GM18507 (cell line): ENCODE measurements at places on chromosomes 2 and 18.

GRCh38 chr2:33426666-33427231, 49.7 kb upstream of the RASGRP3 start:
- no peak for DNase-seq

DNA sequence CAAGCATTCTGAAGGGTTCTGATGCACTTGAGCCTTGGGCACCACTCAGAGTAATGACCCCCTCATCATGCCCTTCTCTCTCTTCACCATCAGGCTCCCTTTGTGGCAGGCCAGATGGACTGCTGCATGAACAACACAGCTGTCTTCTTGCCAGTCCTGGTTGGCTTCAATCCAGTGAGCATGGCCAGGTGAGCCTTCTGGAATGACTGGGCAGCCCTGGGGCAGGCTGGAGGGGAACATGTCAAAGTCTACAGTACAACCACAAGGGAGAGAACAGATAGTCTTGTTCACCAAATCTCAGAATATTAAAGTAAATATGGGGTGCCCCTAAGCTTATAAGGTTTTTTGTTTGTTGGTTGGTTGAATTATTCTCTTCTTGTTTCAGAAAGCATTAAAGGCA, 4.4 kb downstream of the GCKR start:
- no peak for DNase-seq

- no peak for DNase-seq
These were observed 4.3 kb downstream of the ITGAV start for GRCh38 chr2:186594001-186594722.

- DNase-seq = no peak
These were observed 37.9 kb downstream of the LCLAT1 start for GRCh38 chr2:30484995-30485394.

DNA sequence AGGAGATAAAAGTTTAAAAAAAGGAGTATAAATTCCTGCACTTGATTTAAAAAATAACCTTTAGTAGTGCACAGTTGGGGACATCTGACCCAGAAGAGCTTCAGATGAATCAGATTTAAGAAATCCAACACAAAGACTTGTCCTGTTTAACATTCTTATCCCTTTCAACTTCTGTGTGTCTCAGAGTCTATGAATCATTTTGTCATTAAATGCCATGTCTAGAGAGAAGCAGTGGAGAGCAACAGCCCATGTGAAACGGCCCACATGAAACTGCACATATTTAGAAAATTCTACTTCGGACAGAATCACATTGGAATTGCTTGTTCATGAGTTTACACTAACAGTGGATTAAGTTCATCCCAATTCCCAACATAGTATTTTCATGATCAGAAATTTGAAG, 278.6 kb downstream of the SLC8A1 start:
- no peak for DNase-seq

GRCh38 chr2:4135765-4136164, 432.4 kb downstream of the DCDC2C start:
- no peak for DNase-seq

- DNase-seq = no peak
These were observed 466.6 kb downstream of the LPIN1 start for GRCh38 chr2:12212841-12213597.

DNA sequence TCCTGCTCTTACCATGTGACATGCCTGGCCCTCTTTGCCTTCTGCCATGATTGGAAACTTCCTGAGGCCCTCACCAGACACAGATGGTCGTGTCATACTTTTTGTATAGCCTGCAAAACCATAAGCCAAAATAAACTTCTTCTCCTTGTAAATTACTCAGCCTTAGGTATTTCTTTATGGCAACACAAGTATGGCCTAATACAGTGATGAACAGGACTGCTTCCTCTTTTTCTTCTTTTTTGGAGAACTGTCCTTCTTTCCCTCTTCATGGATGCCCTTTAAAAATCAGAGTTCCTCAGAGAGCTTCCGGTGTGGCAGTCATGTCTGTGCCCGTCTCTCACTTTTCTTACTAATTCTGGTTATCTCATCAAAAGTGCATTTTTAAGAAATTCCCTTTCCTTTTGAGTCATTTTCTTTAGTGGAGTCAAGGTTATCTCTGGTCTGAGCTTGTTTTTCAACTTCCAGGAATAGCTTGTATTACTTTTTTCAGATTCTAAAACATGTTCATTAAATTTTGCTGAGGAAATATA, 9.2 kb upstream of the IL1A start:
- no peak for DNase-seq

DNA sequence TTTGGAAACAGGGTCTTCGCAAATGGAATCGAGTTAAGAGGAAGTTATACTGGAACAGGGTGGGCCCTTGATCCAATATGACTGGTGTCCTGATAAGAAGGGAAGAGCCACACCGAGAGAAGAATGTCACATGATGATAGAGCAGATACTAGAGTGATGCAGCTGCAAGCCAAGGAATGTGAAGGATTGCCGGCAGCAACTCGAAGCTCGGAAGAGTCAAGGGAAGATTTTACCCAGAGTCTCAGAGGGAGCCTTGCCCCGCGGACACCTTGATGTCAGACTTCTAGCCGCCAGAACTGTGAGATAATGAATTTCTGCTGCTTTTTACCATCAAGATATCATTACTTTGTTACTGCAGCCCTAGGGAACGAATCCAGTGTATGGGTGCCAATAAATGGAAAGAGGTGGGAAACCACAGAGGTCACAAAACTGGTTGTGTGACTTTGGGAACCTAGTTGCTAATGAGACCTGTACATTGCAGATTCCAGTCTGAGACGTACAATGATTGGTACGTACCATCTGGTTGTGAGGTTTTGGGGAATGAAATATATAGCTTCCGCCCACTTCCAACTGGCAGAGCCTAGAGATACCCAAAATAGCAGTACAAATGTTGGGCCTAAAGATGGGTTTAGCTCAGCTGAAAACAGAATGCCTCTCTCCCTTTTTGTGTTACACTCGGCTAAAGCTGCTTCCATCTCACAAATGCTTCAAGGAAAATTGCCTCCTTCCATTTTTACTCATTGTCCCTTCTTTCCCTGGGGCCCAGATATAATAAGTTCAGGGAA, 28.6 kb upstream of the VWA3B start:
- DNase-seq = no peak

- DNase-seq = no peak
These were observed 41.8 kb upstream of the CDC42EP3 start for GRCh38 chr2:37713258-37713700.

DNA sequence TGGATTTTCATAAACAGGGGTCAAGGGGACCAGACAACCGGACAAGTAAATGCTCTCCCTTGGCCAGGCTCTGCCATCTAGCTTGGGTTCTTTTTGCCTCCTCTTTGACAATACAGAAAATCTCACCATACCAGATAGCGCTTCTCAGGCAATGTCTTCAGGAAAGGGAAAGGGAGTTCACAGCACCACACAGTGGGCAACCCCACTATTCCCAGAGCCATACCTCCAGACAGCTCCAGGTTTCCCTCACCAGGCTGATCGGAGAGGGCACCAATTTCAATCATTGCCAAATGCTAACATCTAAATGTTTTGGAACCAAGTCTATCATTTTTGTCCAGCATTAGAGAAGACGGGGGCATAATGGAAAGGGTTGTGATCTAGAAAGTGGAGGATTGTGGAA, 28.1 kb downstream of the CCDC68 start:
- no peak for DNase-seq

- no peak for DNase-seq
These were observed 11.6 kb upstream of the RBMS1 start for GRCh38 chr2:160505256-160505655.

DNA sequence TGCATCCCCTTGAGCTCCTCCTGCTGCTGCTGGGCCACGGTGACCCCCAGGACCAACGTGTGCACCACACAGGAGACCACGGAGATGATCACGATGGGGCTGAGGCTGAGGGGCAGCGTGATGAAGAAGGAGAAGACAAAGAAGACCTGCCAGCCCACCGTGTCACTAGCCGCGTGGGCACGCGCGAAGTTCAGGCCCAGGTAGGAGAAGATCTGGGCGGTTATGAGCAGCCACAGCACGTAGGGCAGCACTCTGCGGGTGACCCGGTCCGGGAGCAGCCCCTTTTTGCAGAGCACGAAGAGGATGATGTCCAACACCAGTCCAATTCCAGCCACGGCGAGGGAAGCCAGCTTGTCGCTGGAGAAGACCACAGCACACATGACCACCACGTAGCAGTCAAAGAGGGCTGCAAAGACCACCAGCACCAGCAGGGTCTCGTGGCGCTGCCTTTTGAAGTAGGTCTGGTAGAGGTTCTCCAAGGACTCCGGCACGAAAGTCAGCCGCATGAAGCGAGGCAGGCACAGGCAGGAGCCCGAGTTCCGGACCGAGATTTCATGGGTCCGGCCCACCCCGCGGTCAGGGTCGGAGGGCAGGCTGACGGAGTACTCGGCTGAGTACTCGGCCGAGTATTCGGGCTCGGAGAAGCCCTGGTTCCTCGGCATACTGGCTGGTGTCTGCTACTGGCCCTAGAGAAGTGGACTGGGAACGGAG, 1.6 kb downstream of the ADCY3 start:
- no peak for DNase-seq

DNA sequence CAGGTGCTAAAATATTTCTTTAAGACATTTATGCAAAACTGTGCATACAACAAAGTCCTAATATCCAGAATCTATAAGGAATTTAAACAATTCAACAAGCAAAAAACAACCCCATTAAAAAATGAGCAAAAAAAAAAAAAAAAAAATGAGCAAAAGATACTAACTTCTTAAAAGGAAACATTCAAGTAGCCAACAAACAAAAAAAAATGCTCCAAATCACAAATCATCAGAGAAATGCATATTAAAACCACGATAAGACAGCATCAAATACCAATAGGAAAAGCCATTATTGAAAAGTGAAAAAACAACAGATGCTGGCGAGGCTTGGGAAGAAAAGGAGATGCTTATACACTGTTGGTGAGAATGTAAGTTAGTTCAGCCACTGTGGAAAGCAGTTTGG, 34.9 kb downstream of the B4GALT6 start:
- DNase-seq = no peak

DNA sequence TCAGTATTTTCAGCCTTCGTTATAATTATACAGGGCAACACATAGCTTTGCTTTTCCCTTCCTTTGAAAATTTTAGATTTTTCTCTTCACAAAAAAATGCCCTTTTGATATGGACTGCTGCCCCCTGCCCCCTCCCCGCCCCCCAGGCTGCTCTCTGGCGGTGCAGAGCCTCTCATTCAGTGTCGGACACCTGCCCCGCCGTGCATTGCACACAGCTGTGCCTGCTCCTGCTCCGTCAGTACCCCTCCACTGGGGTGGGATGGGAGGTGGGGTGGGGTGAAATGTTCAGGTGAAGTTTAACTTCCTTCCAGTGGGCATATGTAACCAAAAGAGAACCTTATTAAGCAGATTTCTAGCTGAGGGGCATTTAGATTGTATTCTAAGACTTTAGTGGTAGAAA, 148.0 kb downstream of the CCDC85A start:
- no peak for DNase-seq

DNA sequence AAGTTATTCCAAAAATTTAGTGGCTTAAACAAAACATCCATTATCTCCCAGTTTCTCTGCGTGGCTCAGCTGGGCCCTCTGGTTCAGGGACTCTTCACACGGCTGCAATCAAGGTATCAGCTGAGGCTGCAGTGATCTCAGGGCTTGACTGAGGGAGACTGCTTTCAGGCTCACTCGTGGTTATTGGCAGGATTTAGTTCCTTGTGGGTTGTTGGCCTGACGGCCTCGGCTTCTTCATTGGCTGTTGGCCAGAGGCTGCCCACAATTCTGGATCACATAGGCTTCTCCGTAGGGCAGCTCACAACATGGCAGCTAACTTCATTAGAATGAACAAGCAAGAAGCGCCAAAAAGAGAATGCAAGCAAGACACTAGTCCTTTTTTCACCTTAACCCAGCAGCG, 90.1 kb downstream of the ABI2 start:
- DNase-seq = no peak

GRCh38 chr2:55519938-55520885, 694 bp downstream of the CFAP36 start:
- no peak for DNase-seq

DNA sequence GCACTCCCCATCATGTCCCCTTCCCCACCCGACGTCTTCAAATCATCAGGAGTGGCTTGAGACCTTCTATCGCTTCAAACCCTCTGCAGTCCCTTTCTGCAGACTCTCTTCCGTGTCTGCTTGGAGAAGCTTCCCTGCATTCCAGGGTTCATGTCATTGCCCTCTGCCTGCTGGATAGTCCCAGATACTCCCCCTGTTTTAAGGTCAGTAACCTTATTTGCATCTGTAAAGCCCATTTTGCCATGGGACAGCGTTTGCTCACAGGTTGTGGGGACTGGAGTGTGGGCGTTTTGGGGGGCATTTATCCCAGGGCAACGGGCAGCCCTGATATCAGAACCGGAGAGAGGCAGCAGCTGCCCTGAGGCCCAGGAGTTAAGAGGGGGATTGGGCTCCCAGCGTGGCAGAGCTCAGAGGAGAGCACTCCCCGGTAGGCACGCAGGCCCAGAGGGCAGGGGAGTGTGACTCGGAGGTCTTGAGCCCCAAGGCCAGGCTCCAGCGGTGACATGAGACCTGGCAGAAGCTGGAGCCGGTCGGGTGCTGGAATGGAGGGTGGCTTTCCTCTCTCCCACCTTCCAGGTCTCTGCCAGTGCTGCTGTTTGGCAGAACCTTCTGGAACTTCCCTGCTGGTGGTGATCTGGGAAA, 73.8 kb downstream of the RTP5 start:
- DNase-seq = no peak

GRCh38 chr18:44895176-44895798, 214.6 kb downstream of the SETBP1 start:
- DNase-seq = no peak

DNA sequence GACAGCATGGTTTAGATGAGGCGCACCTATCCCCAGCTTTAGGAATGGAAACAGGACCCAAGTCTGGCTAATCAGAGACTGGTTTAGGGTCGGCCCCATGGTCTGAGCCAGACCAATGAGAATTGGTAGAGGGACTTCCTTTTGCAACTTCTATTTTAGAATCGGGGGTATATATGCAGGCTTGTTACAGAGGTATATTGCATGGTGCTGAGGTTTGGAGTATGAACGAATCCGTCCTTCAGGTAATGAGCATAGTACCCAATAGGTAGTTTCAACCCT, 1.5 kb upstream of the BOLA3 start:
- no peak for DNase-seq

- no peak for DNase-seq
These were observed 1889.3 kb upstream of the CELF4 start for GRCh38 chr18:39454866-39455265.

GRCh38 chr2:159933727-159934049, 128.7 kb downstream of the PLA2R1 start:
- no peak for DNase-seq

GRCh38 chr2:28486526-28486925, 9.3 kb upstream of the PLB1 start:
- DNase-seq = no peak

DNA sequence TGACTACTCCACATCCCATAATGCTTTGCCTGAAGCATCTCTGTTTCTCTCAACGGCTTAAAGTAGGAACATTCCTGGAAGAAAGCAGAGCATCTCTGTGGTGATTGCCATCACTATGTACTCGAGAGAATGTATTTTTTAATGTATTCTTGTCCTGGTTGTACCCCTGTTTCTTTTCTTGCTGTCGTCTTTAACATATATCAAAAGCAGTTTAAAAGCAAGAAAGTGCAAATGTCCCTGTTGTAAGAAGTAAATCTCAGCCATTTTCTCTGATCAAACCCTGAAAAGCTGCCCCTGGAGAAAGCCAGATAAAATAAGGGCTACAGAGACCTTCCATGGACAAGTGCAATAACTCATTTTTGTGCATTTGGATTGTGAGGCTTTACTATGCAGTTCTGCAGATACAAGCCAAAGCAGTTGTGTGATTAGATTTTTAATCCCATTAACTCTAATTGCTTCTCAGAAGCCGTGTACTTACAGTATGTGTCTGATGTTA, 70.8 kb downstream of the XIRP2 start:
- no peak for DNase-seq
